ENCODE measurements at places on chromosomes 1 and 21.

DNA sequence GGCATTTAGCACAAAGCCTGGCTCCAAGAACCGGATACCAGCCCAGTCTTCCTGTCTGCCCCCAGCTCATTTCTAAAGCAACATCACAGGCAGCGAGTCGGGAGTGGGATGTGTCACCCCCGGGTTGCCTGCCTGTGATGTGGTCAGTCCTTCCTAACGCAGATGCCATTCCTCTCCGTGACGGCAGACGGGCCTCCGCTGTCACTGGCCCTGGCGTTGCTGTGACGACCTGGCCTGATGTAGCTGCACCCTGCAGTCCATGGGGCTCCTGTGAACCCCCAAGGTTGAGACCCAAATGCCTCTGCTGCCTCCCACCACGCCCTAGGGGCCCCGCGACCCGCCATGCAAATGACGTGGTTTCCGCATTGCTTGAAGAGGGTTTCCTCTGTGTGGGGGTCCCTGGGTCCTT lies 12.3 kb downstream of the TNFRSF1B start:
- DNase-seq, result peak; percentile 14

DNA sequence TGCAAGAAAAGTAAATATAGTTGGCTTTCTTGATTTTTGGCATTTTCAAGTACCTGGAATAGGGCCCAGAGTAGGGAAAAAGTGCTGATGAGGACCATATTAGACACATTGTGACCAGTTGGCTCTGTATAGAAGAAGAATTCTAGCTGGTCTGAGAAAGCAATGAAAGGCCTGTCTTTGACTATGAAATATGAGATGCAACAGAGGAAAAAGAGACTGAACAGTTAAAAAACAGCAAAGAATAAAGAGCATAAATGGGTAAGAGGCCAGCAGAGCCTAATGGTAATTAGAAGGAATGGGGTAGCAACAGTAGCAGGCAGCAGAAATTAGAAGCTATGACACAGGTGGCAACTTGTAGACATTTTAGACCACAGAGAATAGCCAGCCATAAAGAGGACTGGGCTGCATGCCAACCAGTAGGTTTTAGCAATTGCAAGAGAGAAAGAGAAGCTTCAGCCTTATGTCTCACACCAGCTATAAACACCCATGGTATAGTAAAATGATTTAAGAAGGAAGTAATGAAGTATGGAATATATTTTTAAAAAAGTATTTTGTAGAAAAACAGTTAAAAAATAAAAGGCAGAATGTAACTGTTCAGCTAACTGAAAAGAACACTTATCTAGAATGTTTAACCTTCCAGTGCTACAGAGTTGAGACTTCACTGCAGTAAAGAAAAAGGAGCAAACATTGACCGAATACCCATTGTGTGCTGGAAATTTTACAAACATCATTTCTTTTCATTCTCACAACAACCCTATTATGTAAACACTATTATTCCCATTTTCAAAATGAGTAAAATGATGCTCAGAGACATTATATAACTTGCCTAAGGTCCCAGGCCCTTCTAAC lies 114.1 kb downstream of the LHX4 start:
- peak; percentile 82 for DNase-seq

DNA sequence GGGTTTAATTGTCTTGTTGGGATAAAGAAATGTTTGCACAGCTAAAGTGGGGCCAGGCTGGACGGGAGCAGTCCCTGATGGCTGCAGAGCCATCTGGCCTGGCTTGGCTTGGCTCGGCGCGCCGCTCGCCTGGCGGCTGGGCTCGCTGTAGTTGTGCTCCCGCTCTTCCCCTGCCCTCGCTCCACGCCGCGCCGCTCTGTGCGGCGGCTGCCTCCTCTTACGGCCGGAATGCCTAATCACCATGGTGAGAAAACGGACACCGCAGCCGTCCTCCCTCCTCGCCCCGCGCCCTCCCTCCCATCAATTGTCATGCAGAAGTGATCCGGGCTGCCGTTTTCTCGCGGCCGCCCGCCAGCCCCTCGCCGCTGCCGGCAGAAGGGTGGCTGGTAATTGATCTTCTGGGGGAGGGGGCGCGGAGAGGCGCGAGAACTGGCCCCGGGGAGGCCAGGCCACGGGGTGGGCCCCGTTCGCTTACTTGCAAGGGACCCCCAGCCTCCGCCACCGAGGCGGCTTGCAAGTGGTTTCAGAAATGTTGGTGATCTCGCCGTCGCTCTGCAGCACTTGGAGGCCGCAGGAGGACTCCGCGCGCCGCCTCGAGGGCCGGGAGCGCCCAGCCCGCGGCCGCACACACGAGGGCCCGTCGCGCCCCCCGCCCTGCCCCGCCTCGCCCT lies 12.4 kb downstream of the RNF220 start:
- no peak for DNase-seq

DNA sequence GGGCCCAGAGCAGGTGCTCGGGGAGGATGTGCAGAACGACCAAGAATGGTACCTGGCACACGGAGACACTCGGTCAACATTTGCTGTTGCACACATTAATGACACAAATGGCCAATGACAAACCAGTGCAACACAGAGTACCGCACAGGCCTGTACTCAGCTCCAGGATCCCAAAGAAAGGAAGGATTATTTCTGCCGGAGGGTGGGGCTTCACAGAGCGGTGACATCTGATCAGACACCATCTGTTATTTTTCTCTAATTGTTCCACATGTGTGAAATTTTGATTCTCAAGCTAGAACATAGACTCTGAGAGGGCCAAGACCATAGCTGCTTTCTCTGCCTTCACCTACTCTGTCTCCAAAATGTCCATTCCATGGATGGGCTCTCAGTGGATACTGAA lies 100.4 kb downstream of the MRPL37 start:
- no peak for DNase-seq

DNA sequence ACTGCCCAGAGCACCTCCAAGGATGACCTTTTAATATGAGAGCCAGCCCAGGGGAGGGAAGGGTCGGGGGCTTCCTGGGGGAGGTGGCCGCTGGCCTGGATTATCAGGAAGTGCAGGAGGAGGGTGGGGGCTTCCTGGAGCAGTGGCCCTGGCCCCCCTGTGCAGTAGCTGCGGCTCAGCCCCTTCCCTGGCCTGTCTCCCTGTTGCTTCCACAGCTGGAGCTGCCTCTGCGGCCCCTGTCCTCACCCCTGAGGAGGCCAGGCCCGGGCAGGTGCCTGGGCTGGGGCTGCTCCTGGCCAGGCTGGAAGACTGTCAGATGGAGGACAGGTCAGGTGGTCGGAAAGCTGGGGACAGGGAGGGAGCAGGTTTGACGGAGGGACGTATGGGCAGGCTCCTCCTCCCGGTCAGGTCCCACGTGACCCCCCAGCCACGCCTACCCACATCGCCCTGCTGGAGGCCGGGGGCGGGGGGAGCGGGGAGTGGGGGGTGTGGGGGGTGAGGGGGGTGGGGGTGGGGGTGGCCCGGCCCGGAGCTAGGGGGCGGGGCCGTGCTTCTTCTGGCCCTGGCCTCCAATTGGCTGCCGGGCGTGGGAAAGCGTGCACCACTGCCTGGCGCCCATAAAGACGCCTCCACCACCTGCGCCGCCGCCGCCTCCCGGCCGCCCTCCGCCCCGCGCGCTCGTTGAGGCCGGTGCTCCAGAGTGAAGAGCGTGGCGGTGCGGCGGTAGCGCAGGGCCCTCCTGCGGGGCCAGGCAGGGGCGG lies 10.2 kb upstream of the TNFRSF14 start:
- DNase-seq, result peak; percentile 85

GRCh38 chr21:43020177-43020576 lies 45.8 kb downstream of the PKNOX1 start:
- DNase-seq, result no peak

- DNase-seq, result peak; percentile 10
Measured at GRCh38 chr1:231027136-231027925, 12.7 kb downstream of the FAM89A start.

DNA sequence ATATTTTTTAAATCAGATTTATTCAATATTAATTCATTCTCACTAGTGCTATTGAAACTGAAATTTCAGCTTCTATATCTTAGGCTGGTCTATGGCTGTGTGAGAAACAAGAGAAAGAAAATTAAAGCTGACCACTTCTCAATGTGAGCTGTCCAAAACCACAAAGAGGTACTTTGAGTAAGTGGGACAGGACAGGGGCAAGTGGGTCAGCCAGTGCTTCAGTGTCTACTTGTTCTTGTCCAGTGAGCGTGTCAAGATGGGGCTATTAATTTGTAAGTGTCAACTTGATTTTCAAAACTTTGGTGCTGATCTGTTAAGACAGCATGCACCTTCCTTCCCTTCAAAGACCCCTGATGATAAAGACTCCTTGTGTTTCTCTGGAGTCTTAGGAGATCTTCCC lies 533.9 kb downstream of the PLPP3 start:
- no peak for DNase-seq

DNA sequence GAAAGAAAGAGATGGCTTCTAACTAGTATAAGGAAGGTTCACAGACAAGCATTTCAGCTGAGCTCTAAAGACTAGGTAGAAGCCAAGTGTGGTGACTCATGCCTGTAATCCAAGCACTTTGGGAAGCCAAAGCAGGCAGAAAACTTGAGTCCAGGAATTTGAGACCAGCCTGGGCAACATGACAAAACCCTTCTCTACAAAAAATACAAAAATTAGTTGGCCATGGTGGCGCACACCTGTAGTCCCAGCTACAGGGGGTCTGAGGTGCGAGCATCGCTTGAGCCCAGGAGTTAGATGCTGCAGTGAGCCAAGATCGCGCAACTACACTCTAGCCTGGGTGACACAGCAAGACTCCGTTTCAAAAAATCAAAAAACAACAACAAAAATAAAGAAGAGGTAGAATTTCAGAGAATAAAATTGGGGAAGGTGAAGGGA lies 27.8 kb downstream of the FBXO42 start:
- no peak for DNase-seq

DNA sequence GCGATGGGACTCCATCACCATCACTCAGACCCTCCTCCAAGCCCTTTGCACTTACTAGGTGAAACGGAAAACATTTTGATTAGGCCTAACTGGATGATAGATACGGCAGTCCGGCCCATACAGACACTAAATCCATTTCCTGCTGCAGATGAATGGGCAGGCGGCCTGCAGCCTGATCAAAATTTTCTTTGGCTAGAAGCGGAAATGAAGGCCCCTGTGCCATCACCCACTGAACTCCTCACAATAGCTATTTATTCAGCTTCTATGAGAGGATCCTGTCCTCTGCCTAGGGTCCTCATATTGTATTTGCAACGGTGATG lies 200.5 kb downstream of the OMA1 start:
- DNase-seq, result no peak

- no peak for DNase-seq
Measured at GRCh38 chr1:57218487-57219079, 205.3 kb downstream of the DAB1 start.

GRCh38 chr1:154824179-154825000 lies 45.7 kb downstream of the KCNN3 start:
- no peak for DNase-seq

DNA sequence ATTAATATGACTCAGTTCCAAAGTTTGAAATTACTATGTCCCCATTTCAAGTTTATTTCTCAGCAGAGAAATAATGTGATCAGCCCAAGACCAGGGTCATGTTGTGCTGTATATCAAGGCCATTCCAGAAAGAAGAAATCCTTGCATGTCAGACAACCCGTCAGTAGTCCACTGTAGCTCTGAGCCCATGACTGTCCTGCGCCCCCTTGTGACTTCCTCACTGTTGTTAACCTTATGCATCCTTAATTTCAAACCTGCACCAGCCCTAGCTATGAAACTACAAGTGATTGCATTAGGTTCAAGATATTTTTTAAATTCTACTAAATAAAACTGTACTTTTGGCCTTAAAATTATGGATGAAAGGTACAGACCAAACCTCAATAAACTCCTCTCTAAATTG lies 133.0 kb downstream of the LRRC7 start:
- DNase-seq, result peak; percentile 37

DNA sequence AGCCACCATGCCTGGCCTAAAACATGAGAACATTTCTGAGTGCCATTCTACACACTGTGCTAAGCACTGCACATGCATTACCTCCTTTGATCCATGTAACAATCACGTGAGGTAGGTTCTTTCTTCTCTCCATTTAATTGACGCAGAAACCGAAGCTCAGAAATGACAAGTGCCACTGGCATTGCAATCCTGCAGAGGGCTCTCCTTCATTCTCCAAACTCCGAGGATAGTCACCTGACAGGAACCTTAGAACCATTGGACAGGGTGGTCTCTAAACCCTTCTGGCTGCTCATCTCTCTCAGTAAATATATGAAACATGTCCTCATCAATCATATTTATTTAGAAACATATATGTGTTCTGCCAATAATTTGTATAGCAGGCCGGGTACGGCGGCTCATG lies 167.1 kb upstream of the JUN start:
- DNase-seq, result no peak

DNA sequence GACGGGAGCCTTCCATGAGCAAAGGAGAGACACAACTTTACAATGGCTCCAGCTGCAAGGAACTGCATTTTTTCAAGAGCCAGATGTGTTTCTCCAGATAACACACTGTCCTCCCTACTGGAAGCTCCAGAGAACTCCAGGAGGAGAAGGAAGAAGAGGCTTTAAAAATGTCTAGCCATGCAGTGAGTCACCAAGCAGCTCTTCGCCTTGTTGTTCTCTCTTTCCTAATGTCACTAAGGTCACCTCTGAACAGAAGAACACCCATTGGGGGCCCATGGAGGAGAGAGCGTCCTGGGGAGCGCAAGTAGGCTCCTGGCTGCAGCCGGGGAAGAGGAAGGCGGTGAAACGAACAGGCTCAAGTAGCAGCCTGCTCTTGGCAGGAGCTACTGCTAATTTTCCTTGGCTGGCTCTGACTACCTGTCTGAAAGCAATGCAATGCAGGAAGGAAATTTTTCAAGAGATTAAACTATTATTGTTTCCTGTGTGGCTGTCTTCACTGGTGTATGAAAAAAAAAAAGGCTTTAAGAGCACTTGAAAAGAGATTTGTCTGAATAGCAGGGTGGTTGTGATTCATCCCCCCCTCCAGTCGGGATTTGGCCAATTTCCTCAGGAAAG lies 321.9 kb downstream of the SETD4 start:
- DNase-seq, result peak; percentile 73

DNA sequence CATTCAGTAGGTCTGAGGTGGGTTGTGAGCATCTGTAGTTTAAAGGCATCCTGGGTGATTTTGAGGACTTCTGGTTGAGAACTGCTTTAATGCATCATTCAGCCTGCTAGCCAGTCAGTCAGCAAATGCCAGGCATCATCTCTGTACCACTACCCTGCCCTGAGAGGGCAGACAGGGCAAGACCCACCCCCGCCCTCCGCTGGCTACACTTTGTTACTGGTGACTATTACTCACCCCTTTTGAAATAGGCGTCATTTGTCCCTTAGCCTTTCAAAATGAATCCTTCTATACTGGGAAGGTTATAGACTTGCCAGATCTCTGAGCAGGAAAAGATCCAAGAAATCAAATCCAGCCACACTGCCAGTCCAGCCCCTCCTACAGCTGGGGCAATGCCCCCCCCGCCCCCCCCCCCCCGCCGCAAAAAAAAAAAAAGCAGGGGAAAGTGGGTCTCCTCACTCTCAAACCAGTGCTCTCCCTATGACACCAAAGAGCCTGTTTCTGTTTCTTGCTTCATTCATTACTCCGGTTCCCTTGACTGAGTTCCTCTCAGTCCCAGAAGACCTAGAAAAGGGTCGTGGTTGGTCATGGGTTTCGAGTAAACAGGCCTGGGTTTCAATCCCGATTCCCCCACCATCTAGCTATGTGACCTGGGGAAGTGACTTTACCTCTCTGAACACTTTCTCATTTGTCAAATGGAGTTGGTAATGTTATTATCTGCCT lies 4.4 kb downstream of the SELENON start:
- no peak for DNase-seq
